ENCODE measurements at places on chromosomes 1 and 21.

- DNase-seq = no peak
These were observed 3.2 kb downstream of the LAD1 start for GRCh38 chr1:201395936-201396335.

GRCh38 chr1:189834813-189835212, 642.9 kb downstream of the BRINP3 start:
- no peak for DNase-seq

DNA sequence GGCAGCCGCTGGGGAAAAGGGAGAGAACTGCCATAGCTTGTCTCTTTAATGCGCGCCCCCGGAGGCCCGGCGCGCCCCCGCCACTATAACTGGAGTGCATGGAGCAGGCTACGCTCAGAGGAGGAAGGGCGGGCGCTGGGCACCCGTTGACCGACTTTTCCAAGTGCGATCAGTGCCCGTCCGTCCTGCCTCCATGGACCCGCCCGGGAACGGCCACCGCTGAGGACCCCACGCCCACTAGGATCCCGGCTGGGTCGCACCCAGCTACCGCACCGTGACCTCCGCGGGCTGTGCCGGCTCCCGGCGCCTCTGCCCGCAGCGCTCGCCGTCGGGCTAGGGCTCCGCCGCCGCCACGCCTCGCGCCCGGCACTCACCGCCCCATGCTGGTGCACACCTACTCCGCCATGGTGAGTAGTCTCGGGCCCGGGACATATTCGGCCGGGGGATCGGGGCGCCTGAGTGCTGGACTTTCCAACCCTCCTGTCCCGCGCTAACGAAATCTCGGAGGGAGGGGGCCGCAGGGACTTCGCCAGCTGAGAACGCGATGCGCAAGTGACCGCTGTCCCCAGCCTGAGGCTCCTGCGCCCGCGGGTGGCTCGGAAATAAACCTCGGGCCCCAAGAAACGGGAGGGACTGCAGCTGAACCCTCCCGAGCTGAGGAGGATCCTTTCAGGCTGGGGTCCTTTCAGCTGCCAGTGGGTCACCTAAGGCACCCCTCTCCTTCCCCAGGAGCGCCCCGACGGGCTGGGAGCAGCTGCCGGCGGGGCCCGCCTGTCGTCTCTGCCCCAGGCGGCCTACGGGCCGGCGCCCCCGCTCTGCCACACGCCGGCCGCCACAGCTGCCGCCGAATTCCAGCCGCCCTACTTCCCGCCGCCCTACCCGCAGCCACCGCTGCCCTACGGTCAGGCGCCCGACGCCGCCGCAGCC, at the start of gene TFAP2E:
TSS of gene TFAP2E (plus strand) at position 117 of the 927 bp plus-strand sequence. CDS start at position 381, 264 bp downstream.
- no peak for DNase-seq

GRCh38 chr1:6970221-6970620, 185.0 kb downstream of the CAMTA1 start:
- no peak for DNase-seq

GRCh38 chr1:21966247-21967000, 10.4 kb upstream of the CELA3B start:
- no peak for DNase-seq

DNA sequence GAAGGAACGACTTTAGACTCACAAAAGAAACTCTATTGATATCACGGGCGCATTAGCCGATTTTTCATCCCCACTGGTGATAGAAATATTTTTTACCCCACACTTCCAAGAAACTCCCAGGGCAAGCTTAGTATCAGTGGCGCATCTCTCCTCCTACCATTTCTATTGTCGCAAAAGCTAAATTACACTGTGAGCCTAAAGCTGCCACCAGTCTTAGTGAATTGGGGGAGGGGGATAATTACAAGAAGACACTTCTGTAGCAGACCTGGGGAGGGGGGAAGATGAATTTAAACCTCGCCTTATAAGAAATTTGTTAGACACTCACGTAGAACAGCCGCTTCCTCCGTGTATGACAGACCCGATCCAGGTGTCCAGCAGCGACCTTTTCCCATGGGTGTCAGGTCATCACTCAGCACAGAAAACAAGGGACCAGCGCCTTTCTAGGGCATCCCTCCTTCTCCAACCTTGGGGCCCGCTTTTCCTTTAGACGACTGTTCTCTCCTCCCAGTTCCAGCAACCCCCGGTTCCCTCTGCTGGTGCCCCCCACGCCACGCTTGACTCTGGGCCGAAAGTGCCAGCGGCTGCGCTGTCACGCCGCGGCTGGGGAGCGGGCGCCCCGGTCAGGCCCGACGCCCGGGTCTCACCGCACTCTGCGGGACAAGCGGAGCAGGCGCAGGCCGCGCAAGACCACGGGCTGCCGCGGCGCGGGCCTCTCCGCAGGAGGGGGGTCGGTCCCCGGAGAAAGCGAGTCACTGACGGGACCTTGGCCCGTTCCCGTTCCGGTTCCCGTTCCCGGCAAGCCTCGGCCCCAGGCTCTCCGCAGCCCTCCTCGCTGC, 821 bp downstream of the PHC2 start:
- no peak for DNase-seq

DNA sequence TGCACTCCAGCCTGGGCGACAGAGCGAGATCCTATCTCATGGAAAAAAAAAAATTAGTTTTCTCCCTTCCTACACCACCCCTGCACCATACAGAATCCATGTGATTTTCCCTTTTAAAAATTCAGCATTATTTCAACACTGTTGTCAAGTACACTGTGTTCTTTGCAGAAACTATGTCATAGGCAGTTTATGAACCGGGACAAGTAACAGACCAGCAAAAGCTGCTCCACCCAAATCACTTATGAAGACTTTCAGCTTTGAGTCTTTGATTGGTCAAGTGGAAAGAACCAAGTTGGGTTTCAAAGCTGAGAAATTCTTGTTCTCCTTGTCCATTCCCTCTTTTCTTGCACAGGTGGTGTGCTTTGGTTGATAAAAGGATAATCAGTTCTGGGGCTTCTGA, 173.0 kb downstream of the CDC7 start:
- no peak for DNase-seq

DNA sequence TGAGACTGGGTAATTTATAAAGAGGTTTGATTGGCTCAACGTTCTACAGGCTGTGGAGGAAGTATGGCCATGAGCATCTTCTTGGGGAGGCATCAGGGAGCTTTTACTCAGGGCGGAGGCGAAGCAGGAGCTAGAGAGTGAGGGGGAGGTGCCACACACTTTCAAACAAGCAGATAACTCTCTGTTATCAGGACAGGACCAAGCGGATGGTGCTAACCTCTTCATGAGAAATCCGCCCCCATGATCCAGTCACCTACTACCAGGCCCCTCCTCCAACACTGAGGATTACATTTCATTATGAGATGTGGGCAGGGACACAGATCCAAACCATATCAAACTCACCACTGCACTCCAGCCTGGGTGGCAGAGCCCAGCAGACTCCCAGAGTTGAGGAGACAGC, 11.5 kb upstream of the LRRC47 start:
- no peak for DNase-seq

GRCh38 chr1:89995598-89996449, 914 bp downstream of the ZNF326 start:
- no peak for DNase-seq

DNA sequence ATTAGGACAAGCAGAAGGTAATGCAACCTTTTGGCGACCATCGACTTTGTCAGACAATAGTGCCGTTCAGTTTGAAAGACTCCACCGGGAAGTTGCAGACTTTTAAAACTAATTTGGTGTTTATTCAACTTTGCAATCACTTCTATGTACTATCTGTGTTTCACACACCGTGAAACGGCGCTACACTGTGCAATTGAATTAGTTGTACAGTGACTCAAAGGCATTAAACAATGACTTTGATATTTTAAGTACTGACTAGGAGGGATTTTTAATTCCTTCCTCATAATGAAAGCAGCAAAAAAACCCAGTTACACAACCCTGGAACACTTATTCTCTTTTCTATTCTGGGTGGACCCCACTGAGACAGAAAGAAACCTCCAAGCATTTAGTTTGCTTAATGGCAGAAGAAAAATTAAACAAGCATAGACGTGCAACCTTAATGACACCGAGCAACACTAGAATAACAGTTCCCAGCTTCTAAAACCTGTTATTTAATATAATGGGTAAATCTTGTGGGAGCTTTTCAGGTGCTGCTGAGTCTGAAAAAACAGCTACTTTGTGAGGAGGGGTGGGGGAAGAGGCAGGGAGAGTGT, 176.8 kb downstream of the LMO4 start:
- DNase-seq = no peak

DNA sequence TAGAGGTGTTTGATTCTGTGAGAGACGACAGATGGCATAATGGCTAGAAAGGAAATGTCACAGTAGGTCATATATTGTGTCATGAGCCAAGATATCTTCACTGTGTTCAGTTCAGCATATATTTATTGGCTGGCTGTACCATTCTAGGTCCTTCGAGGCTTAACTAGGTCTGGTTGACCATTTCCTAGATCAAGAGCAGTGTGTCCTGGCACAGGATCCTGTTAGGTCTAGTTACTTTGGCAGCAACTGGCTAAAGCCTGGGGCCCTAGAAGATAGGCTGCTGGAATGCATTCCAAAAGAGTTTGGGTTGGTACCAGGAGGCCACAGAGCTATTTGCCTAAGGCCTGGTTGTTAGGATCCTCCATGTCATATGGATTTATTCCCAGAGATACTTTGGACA, 20.9 kb downstream of the ZBTB40 start:
- no peak for DNase-seq

DNA sequence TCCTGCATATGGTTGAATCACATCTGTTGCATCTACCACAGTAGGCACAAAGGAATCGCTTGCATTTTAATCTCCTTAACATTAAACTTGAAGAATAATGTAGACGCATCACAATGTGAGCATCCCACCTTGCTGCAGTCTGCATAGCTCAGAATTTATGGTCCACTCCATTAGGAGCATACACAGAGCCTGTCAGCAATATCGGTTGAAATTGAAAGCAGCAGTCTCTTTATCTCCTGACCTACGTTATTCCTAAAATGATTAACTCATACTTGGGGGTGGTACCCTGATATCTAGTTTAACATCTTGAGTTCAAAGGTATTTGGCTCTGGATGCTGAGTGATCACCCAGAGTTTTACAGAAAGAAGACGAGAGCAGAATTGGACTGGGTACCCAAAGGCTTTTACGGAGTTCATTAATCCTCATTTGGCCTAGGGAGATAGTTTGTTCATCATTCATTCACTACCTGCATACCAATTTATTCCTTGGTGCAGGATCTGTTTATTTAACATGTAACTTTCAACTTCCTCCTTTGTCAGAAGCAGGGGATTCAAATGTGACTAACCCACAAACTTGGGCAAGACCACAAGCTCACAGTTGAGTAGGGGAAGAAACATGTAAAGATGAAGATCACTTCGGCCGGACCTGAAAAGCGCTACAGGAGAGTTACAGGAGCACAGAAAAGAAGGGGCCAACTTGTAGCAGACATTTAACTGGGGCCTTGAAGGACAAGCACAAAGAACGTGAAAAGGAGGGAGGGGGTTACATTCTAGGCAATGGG, 187.9 kb downstream of the DAB1 start:
- DNase-seq = no peak

DNA sequence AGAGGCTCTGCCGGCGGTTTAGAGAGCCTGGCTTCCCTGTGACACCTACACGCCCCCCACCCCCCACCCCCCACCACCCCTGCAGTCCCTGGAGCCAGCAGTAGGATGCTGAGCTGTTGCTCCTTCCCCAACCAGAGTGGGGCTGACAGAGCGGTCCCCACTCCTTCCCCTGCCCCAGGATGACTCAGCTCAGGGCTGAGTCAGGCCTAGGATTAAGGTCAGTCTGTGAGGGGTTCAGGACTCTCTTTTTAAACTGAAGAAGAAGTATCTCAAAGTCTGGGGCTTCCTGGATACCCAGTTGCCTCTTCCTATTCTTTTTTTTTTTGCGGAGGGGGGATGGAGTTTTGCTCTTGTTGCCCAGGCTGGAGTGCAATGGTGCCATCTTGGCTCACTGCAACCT, 19.1 kb downstream of the DMBX1 start:
- no peak for DNase-seq

DNA sequence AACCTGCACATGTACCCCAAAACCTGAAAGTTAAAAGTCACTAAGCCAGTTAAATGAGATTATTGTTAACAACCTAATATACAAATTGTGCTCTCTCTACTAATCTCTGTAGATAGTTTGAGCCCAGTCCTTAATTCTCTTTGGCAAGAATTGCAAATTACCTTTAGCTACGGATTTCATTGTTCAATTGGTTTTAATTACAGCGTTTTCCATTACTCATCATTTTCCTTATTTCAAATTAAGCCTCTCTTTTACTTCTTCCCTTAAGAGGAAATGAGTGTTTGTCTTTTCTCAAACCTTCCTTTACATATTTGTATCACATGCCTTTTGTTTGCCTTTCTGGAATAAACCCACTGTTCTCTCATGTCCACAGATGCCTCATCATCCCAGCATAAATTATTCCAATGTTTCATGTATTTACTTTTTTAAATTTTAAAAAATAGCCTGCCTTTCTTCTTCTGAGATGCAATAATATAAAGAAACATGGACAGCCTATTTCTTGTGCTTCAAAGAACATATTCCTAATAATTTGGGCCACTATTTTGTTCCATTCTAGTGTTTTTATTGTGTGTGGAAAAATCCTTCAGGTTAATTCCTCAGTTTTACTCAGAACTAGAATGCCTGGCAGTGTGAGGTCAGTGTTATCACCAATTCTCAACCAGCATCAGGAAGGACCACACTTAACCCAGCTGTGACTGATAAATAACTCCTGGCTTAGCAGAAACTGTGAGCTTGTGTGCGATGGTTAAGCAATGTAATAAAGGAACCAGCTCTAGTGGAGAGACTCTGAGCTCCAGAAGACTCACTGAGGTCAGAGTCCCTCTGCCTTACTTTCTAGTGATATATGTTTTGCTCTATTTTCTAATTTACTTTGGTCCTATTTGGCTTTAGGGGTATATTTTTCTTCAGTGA, 600.5 kb downstream of the LTN1 start:
- no peak for DNase-seq

GRCh38 chr1:33716976-33717688, 146.7 kb upstream of the HMGB4 start:
- no peak for DNase-seq

DNA sequence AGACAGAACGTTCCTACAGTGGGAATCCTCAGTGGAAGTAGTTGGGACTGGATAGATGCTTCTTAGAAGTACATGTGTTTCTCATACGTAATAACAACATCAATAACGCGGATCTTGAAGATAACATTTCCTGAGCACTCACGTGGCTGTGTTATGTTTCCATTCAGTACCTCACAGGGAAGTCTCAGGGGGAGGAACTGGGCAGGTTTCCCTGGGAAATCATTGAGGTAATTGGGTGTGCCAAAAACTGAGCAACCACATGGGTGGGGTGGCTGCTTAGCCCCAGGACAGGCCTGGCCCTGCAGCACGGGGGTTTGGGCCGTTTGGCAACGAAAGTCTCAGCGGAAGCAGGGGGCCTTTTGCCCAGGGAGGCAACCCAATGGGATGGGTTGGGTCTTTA, 133.8 kb downstream of the ZSCAN20 start:
- no peak for DNase-seq

Data from activated CD8-positive, alpha-beta memory T cell treated with anti-CD3 and anti-CD28 coated beads for 4 hours (primary cell).